ENCODE measurements at places on chromosomes 5 and 9.
A peak's percentile ranks its signal among the peaks of the same experiment; 100 is the strongest.

DNA sequence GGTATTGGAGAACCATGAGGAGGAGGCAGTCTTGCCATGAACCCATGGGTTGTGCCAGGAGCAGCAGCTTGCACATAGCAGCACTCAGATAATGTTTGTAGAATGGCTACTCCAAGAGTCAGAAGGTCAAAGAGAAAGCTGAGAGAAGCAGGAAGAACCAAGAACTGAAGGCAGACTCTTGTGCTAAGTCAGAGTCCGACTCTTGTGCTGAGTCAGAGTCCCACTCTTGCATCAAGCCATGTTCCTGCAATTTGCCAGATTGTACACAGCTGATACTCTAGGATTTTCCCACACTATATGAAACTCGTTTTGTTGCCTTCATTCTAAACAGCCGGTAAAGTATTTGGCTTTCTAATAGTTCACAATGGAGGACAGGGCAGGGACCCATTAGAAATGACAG lies 26.2 kb upstream of the HSPA9 start:
- no peak for DNase-seq

- DNase-seq: no peak
Observed at GRCh38 chr5:144585681-144586080, 415.0 kb downstream of the KCTD16 start.

DNA sequence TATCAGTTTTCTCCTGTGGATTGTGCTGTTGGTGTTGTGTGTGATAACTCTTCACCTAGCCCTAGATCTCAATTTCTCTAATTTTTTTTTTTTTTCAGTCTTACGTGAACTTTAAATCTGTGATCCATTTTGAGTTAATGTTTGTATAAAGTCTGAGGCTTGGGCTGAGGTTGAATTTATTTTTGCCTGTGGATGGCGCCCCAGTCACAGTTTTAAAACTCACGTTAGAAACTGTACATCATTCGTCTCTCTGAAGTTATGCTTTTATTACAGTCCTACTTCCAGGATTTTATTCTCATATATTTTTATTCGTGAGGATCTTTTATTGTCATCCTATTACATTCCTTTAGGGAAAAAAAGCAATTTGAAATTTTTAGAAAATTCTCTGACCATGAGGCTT lies 103.1 kb downstream of the EHMT1 start:
- no peak for DNase-seq

DNA sequence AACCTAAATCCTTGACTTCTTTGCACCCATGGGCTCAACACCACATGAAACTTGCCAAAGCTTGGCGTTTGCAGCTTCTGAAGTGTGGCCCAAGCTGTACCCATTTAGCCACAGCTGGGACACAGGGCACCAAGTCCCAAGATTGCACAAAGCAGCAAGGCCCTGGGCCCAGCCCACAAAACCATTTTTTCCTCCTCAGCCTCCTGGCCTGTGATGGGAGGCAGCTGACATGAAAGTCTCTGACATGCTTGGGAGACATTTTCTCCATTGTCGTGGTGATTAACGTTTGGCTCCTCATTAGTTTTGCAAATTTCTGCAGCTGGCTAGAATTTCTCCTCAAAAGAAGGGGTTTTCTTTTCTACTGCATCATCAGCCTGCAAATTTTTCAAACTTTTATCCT lies 32.0 kb downstream of the ACTL7B start:
- DNase-seq: no peak

- DNase-seq: no peak
Observed at GRCh38 chr5:138832218-138832617, 42.9 kb downstream of the LRRTM2 start.

DNA sequence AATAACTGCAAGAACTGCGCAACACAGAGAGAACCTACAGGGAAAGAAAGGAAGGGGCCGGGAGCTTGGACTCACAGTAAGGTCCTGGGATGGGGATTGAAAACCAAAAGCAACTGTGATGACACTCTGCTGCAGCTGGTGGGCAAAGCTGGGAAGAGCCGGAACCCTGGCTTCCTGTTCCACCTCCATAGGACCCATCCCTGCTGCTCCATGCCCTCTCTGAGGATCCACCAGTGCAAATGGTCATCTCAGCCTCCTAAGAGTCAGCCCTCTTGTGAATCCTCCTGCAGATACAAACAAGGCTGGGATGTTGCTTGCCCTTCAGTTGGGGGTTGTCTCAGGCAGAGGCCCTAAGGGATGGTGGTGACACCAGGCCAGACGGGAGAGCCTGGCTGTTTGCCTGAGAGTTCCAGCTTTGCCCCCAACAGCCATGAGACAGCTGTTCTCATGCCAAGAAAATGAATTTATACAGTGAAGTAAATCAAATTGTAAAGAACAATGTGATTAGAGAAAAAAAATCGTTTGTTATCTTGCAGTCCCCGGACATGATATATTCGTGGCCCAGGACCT lies 90.8 kb downstream of the TENT4A start:
- no peak for DNase-seq

GRCh38 chr5:90962481-90962880 lies 403.9 kb downstream of the ADGRV1 start:
- no peak for DNase-seq

DNA sequence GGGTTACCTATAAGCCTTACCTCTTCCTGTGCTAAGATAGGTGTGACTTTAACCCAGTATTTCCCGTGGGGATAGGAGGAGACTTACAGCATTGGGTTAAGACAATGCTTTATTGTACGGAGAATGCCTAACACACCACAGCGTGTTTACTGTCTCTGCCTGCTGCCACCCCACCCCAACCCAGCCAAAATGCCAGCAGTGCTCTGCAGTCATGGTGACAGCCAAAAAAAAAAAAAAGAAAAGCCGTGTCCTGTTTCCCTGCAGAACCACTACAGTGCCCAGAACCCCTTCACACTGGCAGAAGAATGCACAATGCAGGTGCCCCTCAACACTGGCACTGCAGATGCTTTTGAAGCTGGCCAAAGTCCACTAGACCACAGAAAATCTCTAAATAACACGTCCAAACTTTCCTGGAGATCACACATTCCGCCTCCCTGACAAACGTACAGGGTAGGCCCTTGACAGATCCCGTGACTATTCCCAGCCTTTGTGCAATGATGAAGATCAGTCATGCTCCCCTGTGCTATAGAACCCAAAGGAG lies 102.2 kb downstream of the SERINC5 start:
- DNase-seq: no peak

DNA sequence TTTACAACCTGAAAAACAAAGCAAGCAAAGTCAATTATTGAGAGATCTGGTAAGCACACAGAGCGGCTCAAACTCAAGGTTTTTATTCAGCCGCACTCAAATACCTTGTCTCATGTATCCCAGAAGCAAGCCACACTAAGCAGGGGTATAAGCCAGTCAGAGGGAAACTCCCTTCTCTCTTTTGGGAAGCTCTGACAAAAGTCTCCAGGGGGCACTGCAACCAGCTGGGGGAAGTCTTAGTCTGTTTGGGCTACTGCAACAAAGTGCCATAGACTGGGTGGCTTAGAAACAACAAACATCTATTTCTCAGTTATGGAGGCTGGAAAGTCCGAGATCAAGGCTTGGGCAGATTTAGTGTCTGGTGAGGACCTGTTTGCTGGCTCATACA lies 246.0 kb downstream of the ENC1 start:
- DNase-seq: no peak

GRCh38 chr5:151476016-151476415 lies 28.6 kb downstream of the SLC36A1 start:
- DNase-seq: no peak

DNA sequence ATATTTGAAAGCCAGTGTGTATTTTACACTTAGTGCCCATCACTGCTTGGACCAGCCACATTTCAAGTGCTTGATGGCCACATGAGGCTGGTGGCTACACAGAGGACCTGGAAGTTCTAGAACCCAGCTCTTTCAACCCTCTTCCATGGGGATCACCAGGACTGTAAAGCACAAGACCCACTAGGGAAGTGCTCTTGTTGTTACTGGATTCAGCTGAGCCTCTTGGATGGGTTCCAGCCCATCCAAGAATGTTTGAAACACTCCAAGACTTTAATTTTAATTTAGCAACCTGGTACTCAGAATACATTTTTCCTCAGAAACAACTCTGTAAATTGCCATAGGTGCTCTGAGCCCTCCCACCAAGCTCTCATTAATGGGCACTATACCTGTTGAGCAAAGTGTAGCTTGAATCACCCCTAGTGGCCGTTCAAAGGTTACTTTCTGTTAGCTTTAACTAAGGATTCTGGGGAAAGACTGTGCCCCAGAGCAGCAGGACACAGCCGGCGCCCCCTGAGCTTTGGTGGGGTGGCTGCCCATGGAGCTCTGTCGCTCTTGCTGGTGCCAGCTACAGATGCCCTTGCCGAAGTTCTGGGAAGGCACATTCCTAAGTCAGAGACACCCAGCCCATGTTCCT lies 212.4 kb downstream of the HSD17B3 start:
- no peak for DNase-seq

- DNase-seq: no peak
Observed at GRCh38 chr9:137482094-137482781, 23.1 kb upstream of the NSMF start.

GRCh38 chr5:180640611-180640860 lies 8.9 kb downstream of the FLT4 start:
- DNase-seq: no peak

GRCh38 chr9:1619915-1620710 lies 395.0 kb upstream of the SMARCA2 start:
- no peak for DNase-seq

- DNase-seq: no peak
Observed at GRCh38 chr9:87708546-87708945, 17.4 kb upstream of the CTSL start.

GRCh38 chr9:109440117-109440515 lies 58.0 kb downstream of the PTPN3 start:
- DNase-seq: no peak

DNA sequence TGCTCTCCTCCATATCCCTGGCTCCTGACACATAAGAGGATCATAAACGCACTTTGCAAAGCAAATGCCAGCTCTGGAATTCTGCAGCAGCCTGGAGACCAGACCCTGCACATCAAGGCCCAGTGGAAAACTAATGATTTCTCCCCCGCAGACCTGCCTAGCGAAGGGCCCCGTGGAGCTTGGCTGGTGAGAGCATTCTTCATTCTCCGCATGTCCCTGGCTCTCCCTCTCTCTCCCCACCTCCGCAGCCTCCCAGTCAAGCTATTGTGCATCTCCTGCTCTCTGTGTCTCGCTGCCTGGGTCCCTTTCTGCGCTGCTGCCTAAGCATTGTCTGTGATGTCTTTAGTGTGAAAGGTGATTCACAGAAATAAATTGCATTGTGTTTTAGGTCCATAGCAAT lies 46.7 kb downstream of the GRIA1 start:
- no peak for DNase-seq

DNA sequence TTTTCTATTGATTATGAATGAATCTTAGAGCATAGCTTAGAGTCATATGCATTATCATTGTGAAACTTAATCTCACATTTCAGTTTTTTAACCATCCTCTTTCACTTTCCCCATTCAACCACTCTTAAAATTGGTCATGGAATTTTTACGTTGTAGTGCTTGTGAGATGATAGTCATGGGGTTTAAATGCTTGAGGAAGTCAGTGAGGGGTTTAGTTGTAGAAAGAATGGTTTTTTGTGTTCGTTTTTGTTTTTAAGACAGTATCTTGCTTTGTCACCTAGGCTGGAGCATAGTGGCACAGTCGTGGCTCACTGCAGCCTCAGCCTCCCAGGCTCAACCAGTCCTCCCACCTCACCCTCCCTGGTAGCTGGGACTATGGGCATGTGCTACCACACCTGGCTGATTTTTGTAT lies 19.6 kb downstream of the UGCG start:
- DNase-seq: no peak

DNA sequence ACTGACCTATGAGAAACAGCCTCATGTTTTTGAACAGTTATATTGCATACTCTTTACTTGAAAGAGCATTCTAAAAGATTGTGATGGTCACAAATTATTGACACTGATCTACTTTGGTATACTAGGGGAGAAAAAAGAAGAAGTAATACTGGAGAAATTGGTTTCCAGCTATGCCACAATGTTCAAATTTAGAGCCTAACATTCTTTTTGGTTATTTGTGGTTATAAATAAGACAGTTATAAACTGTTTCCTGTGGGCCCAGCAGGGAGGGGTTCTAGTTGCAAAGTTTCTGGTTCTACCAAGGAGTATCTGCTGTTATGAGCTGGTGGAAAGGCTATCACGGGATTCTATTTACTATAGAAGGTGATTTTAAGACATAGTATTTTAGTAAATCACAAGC lies 4.8 kb downstream of the CWC27 start:
- DNase-seq: no peak

DNA sequence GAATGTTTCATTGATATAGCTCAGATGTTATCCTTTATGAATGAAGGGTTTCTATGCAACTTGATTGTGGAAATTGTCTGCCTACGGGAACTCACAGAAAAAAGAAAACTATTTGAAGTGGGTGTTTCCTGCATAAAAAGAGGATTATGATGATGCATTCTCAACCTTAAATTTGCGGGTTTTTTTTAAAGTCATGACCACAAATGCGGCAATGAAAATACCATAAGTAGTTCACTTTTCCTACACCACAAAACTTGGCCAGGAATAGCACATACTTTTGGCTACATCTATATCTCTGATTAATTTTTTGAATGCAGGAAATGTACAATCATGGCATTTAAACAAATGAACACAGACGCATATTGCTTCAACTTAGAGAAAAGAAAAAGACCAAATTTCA lies 754.7 kb downstream of the DTWD2 start:
- DNase-seq: no peak

GRCh38 chr5:468401-468800 lies 25.4 kb downstream of the EXOC3 start:
- no peak for DNase-seq

- no peak for DNase-seq
Observed at GRCh38 chr5:78533356-78533755, 115.2 kb downstream of the LHFPL2 start.

GRCh38 chr9:93096131-93096802 lies at the start of gene CARD19:
CARD19 (plus strand) TSS chr9:93096217; CDS start chr9:93096346, 129 bp downstream.
- peak; percentile 63 for DNase-seq

GRCh38 chr5:64347309-64347708 lies 158.5 kb upstream of the RGS7BP start:
- no peak for DNase-seq

GRCh38 chr9:123329329-123329955 lies 26.6 kb upstream of the CRB2 start:
- DNase-seq: no peak

GRCh38 chr9:115668521-115668920 lies 485.1 kb upstream of the PAPPA start:
- no peak for DNase-seq

DNA sequence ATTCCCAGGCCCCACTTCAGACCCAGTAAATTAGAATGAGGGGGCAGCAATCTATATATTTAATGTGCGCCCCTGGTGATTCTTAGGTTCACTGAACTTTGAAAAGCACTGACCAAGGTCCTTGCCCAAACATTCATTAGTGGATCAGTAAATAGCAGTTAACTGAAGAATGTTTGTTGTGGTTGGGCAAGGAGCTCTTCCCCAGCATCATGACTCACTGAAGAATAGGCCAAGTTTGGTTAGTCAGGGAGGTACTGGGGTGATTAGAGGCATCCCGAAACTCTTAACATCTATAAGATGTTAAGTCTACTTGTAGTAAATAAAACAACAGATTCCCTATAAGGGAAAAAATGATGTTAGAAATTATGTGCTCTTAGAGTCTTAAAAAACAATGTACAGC lies 833 bp upstream of the MROH2B start:
- DNase-seq: no peak

- DNase-seq: no peak
Observed at GRCh38 chr5:148805326-148806290, 20.8 kb upstream of the ADRB2 start.

Measured in T-helper 1 cell (primary cell).